ENCODE measurements at places on chromosomes 7 and 10.

DNA sequence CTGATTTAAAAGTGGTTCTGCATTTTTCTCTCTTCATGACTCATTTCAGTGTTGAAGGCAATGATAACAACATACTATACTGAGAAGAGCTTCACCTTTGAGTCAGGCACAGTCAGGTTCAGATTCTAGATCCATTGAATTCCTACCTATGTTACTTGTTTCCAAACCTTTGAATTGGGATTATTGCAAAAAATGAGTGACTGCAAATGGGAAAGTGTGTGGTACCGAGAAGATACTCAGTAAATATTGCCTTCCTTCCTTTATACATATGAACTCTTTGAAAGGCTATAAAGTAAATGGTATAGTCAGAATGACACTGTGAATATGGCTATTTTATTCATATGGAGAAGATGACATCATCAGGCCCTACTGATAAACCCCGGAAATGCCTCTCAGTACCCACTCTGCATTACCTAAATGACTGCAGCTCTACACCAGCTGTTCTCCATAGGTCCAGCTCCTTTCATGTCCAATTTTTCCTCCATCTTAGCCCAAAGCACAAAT lies 66.7 kb upstream of the FGL2 start:
- no peak for DNase-seq

DNA sequence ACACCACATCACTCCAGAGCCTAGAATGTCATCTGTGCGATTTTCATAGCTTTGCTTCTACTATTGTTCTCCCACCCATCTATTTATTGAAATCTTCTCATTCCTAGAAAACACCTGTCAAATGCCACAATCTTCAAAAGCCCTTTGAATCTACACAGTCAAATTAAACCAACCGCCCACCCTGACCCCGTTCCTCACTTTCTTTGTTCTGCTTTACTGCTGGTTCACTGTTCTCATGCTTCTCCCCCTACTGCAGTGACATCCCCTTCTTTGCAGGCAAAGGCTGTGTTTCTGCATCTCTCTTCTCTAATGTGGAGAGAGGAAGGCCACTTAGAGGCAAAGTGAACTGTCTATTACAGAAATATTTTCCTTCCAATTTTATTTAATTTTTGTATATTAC lies 152.4 kb upstream of the NEBL start:
- no peak for DNase-seq

GRCh38 chr7:81186691-81187090 lies 267.8 kb upstream of the SEMA3C start:
- no peak for DNase-seq

DNA sequence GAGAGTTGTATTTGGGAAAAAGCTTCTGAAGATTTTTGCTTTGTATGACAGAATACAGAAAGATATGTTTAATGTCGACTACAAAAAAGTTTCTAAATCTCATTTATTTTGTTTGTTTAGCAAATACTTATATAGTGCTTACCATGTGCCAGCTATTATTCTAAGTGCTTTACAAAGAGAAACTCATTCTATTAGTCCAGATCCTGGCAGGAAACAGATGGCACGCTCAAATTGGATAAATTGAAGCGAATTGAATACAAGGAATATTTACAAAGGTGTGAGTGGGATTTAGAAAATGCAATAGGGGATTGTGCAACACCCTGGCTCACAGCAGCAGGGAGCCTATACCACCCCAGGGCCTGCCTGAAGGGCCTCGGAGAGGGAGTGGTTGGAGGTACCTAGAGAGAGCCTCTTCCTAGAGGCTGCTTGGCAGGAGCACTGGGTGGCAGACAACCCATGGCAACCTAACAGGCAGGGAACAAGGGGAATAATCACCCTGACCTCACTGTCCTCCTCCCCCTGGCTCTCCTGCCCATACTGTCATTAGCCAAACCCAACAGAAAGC lies 27.6 kb upstream of the FAM204A start:
- no peak for DNase-seq

GRCh38 chr10:29039677-29040189 lies 249.1 kb upstream of the LYZL1 start:
- DNase-seq: no peak

DNA sequence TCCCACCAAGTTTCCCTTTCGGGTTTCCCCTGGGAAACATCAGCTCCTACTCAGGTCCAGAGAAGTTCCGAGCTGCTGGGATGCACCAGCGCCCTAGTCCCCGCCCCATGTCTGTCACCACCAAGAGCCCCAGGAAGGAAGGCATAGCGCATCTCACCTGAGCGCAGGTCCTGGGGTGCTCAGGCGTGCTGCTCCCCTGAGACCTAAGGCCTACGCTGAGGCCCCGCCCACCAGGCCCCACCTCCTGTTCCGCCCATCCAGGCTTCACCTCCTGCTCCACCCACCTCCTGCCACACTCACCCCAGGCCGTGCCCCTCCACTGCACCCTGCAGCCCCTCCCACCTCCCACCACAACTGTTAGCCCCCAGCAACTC lies 1.2 kb upstream of the TFR2 start:
- peak; percentile 5 for DNase-seq

DNA sequence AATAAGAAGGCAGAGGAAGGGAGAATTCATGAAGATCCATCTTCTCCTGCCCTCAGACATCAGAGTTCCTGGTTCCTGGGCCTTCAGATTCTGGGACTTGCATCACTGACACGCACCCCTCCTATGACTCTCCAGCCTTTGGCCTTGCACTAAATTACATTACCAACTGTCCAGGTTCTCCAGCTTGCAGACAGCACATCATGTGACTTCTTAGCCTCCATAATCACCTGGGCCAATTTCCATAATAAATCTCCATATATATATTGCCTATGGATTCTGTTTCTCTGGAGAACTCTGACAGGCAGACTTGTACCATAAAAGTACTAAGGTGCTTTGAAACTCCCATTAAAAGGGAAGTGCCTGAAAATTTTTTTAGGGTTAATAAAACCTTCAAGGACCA lies 23.2 kb downstream of the RSU1 start:
- no peak for DNase-seq

DNA sequence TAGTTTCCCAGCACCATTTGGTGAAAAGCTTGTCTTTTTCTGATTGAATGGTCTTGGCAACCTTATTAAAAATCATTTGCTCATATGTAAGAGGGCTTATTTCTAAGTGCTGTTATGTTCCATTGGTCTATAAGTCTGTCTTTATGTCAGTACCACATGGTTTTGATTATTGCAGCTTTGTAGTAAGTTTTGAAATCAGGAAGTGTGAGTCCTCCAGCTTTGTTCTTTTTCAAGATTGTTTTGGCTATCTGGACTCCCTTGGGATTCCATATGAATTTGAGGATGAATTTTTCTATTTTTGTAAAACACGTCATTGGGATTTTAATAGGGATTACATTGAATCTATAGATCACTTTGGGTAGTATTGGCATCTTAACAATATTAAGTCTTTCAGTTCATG lies 5.4 kb downstream of the KIF11 start:
- DNase-seq: no peak

DNA sequence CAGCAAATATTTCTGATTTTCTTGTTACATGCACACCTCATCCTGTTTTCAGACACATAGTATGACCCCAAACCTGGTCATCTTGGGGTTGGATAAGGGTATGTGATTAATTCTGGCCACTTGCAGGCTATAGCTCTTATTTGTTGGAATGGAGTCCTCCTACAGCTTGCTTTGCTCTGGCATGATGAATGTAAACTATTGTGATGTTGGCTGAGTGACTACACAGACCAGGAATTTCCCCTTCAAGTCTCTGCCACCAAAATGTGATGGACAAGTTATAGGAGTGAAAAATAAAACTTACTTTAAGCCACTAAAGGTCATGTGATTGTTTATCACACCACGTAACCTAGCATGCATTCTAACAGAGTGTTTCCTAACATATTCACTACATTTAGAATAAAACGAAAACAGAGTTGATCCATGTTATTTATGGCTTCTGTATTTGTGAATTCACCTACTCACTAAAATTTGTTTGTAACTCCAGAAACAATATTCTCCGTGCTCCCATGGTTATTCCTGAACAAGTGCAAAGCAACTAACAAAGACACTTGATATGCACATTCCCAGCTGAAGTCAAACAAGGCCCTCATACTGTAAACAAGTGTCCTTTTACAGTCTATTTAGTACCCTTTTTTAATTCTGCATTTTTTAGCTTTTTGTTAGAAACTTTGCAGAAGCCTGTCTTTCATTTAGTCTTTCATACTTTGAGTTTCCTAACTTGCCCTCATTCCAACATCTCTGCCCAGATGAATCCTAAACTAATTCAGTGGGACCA lies 599.2 kb upstream of the PCDH15 start:
- no peak for DNase-seq

DNA sequence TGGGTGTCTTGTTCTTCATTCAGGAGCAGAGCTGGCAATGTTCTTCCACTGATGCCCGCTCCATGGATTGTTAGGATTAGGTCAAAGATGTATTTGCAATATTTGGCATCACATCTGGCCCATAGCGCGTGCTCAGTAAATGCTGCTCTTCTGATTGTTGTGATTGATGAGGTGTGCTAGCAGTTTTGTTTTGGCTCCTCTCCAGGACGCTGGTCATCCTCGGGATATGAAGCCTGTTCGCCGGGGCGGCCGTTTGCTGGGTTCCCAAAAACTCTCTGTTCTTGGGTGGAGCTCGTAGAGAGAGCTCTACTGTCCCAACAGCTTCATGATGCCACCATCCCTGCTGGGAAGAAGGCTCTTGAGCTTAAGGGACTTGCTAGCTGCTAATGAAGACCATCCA lies 96.9 kb downstream of the XRCC2 start:
- no peak for DNase-seq

GRCh38 chr7:12146813-12147212 lies 64.3 kb upstream of the TMEM106B start:
- DNase-seq: no peak

GRCh38 chr10:59012839-59013238 lies 163.6 kb upstream of the PHYHIPL start:
- DNase-seq: no peak

DNA sequence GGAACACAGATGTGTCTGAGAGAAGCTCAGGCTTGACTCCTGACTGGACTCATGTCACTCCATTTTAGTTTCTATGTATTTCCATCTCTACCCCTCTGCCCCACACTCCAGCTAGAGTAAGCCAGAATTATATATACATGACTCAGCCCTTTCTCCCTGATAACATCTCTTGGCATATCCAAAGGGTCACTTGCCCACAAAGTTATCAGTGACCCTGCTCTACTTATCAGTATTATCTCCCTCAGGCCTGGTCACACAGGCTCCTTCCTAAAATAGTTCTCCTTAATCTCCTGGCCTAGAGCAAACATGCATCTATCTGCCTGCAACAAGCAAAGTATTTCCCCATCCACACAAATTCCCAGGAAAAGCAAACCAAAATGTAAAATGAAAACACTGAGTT lies 598.3 kb downstream of the SUGCT start:
- DNase-seq: no peak

GRCh38 chr7:101814081-101814990 lies 3.1 kb upstream of the CUX1 start:
- peak; percentile 50 for DNase-seq

DNA sequence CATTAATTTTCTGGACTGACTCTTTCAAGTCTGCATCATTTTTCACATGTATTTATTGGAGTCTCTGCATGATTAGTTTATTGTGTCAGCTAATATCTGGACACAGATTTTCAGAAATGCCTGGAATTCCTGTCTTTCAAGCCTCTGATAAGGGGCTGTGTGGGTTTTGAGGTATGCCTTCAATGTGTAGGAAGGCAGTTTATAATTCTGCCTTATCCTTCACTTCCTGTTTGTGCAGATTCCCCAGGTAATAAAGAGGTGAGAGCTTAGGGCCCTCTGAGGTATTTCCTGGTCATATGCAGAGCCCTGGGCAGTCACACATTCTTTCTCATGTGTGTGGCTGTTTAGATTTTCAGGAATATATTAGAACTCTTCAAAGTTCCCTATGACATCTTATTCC lies 79.4 kb upstream of the PRKCQ start:
- DNase-seq: no peak

- DNase-seq: no peak
These were observed 8.4 kb downstream of the CPA2 start for GRCh38 chr7:130274983-130275591.

- no peak for DNase-seq
These were observed 222.7 kb upstream of the MGMT start for GRCh38 chr10:129244298-129244697.

DNA sequence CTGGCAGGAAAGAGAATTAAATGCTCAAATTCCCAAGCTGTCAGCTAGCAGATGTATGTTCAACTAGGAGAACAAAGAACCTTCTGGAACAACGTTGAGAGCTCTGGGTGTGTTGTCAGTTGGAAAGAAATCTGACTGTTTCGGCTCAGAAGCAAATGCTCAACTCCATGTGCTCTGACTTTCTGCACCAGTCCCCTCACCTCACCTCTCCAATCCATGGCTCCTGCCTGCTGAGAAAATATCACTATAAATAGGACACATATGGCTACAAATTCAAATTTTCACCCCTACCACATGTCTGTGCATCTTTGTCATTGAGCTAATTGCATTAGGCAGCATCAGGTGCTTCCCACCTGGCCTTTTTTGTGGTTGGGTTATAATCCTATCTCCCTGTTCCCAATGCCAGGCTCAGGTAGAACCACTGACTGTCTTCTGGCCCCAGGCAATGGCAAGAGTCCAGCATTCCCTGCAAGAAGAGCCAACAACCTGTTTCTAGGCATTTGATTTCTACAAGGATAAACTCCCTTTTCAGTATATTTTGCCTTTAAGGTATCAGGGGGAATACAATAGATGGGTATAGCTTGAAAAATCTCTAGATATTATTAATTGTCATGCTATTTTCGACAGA lies 142.6 kb upstream of the LSM8 start:
- no peak for DNase-seq

GRCh38 chr10:131487822-131488221 lies 176.3 kb upstream of the TCERG1L start:
- no peak for DNase-seq

DNA sequence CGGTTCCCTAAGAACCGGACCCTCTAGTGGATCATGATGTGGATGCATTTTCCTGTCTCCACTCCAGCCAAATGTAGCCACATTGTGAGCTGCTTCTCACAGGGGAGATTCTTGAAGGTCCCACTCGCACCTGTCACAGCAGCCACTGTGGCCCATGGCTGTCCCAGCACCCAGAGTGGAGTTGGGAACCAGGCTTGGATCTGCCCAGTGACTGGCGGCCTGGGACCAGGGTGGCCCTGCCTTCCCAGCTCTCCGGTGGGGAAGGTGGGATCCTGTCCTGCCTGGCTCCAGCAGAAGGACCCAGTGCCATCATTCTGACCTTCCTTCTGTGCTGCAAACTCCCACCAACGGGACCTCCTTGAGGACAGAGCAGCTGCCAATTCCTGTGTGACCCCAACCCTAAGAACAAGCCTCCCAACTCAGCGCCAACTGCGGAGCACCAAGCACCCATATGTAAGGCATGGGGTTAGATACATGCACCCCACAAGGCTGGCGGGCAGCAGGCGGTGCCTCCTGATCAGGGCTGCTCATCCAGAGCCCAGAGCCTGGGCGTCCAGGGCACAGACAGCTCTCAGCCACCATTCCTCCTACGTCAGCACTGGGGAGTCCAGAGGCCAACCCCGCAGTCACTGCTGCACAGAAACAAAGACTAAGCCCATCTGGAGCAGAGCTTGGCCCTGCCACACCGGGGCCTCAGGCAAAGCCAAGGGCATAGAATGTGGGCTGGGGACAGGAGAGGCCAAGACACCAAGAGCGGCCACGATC lies 28.8 kb downstream of the EBF3 start:
- no peak for DNase-seq
